Stimulated activated CD4-positive, alpha-beta T cell treated with anti-CD3 and anti-CD28 coated beads, Interleukin-1b, Interleukin-23, amount 100 ng/mL, for 1 hour (primary cell): ENCODE measurements at places on chromosomes 16 and 17.

DNA sequence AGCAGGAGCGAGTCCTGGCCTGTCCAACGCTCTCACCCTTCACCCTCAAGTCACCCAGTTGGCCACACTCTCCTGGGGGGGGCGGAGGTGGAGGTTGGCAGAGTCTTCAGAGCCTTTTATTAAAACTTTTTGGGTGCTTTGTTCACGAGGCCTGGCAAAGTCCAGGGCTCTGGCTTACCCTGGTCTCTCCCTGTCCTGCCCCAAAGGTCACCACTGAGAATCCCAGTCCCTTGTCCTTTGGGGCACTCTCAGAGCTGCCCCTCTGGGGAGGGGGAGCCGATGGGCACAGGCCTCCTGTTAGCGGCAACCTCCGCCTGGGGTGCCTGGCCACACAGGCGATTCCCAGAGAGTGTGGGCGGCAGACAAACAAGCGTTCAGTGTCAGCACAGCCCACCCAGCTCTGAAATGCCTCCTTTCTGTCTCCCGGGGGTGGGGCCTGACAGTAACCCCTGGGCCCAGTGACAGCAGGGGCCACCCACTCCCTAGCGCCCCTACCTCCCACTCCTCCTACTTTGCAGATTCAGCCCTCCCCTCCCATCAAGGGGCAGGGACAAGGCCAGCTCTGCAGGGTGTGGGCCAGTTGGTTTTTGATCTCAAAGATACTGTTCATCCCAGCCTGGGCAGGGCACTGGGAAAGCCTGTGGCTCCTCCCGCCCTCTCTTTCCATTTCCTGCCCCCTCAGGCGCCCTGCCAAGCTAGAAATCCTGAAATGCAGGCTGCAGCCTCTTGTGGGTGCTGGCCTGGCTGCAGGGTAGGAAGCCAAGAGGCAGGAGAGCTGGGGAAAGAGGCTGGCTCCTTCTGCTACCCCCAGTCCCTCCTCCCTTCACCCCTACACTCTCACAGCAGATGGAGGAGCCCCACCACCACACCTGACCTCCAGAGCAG is 36.6 kb upstream of the EMP2 start:
- DNase-seq = no peak

DNA sequence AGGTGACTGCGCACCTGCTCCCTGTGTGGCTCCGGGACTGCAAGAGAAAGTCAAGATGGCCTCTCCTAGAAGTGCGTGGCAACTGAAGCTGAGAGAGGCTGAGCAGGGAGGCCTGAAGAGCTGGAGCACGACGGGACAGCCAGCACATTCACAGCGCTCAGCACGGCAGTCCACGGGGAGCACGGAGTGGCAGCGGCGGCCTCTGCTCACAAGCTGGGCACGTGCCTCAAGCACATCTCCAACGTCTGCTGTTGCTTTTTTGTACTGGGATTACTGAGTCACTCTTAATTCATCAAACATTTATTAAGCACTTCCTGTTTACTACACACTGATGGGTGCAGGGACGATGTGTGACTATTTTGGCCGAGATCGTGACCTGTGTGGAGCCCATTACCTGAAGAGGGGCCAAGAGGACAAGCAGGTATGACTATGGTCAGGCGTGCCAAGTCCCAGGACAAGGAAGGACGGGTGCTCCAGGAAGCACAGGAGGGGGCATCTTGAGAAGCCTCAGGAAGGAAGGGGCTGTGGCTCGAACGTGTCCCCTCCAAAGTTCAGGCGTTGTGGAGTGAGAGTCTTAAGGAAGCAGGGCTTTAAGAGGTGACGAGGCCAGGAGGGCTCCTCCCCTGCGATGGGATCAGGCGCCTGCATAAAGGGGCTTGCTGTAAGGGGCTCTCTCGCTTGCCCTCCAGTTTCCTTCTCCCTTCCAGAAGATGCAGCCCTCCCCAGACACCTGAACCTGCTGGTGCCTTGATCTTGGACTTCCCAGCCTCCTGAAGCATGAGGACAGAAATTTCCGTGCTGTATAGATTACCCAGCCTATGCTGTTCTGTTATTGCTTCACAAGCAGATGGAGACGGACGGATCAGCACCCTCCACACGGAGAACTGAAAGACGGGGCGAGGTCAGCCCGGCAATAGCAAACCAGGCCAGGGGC is 105.8 kb downstream of the ADCY9 start:
- DNase-seq = no peak

GRCh38 chr17:68819465-68819864 is 135.7 kb downstream of the ABCA8 start:
- DNase-seq = no peak

GRCh38 chr16:4016658-4017057 is 99.6 kb downstream of the ADCY9 start:
- DNase-seq = no peak

DNA sequence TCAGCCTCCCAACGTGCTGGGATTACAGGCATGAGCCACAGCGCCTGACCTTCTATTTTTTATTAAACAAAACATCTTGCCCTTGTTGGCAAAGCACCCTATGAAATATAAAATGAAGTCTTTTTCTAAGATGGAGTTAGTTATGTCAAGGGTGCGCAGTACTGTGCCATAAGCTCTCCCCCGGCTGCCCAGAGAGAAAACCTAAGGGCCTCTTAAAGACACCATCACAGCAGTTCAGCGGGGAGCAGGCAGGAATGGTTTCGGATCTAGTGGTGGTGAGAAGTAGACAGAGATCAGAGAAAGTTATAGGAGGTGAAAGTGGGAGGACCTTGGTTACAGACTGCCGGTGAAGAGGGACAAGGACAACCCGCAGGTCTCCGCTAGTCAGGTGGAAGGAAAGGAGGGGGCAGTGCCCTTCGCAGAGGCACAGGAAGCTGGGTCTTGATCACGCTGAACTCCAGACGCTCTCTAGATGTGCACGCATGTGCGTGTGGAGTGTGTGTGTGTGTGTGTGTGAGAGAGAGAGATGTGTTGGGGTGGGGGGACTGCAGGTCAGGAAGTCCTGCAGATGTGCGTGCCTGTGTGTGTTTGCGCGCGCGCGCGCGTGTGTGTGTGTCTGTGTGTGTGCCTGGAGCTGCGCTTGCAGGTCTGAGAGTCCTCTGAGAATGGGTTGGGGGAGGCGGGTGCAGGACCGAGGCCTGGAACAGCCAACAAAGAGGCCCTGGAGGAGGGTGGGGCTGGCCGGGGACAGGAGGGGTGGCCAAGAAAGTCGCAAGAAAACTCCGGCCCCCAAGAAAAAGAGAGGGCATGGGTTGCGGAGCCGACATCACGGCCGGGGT is 748 bp upstream of the CMTM3 start:
- DNase-seq = peak; percentile 21

GRCh38 chr17:32731556-32732295 is 145.2 kb downstream of the MYO1D start:
- DNase-seq = no peak

DNA sequence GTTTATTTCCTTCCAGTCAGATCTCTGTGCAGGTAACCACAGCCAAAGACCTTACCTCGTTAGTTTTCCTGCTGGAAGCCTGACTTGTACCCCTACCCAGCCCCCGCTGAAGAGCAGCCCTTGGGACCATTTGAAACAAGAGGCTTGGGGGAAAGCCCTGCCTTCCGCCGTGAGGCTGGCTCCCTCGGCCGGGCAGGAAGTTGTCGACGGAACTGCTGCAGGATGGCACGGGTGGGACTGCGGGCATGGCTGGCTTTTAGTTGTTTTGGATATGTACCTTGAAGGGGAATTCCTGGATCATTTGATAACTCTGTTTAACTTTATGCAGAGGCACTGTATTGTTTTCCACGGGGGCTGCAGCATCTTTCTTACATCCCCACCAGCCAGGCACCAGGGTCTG is 49.0 kb upstream of the ENDOV start:
- no peak for DNase-seq

GRCh38 chr17:68909066-68909465 is 46.1 kb downstream of the ABCA8 start:
- no peak for DNase-seq

DNA sequence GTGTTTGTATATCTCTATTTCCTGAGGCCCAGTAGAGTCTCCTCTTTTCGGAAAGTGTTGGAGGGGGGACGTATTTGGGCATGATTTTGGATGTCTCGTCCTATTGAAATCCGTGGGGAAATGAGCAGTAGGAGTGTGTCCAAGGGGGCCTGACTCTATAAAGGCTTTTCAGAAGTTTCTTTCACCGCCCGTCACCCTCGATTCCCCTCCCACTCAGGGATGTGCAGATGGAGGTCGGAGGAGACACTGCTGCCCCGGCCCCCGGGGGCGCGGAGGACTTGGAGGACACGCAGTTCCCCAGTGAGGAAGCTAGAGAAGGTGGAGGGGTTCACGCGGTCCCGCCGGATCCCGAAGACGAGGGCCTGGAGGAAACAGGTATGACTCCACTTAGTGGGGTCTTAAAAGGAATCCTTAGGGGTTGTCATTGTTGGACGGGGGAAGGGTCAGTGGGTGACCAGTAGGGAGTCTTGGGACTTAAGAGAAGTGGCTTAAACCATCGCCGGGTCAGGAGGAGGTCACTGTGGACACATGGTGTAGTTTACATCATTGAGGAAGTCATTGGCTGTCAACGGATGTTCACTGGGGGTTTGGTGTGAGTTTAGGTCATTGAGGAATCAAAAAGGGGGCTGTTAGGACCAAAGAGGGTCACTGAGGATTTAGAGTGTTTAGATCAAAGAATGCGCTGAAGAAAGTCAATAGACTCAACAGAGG is 424 bp downstream of the MON1B start:
- no peak for DNase-seq

DNA sequence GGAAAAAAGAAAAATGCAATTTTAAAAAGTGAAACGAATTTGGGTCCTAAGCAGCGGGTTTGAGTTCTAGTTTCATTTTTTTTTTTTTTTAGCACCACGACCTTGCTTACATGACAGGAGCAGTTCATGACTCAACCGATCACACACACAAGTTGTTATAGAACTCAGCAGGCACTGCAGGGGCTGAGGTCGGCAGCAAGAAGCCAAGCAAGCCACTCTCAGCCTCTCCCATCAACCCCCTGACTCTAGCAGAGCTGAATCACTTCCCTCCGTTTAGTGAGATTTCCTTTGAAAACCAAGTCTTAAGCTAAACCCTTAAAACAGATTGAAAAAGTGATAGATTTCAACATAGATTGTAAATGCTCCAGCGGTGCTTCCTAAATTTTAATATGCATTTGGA is 520.8 kb downstream of the HAPSTR1 start:
- no peak for DNase-seq

DNA sequence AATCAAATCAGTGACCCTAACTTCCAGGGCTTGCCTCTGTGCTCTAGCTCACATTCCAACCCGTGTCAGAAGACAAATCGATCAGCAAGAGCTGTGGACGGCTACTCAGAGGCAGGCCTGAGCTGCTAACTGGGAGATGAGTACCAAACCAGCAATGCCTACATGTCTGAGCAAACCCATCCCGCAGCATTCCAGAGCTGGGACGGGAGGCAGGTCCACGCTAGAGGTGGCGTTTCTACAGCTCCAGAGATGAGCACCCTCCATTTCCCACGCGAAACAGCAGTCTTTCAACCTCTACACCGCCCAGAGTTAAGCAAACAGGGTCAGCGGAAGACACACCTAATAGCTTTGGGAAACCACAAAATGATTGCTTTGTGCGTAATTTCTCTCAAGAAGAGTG is 6.5 kb downstream of the NXN start:
- DNase-seq = no peak

GRCh38 chr17:80720610-80721577 is 176.3 kb downstream of the RPTOR start:
- DNase-seq = peak; percentile 41

DNA sequence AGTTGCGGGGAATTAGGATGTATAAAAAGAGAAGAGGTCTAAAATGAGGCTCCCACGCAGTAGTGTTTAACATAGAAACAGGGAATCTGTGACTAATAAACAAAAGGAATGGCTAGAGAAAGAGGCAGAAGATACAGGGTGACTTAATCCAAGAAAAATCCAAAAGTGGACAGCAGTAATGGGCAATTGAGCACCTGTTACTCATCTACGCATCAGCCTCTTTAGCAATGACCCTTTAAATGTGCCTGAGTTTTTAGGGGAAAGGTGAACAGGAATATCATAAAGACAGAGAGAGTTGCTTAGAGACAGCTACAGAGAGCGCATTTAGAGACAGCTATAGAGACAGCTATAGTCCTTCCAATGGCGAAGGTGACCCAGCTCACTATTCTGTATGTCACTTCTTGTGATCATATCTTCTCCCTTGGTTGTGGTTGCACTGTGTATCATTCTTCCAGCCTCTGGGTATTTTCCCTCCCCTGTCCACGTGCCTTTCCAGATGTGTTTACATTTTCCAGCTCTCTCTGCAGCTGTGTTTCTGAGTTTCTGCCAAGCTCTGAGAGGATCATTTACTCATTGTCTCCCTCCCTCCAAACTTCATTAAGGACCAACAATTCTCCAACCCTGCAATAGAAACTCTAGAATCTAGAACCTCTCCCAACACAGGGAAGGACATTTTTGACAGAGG is 61.5 kb downstream of the MYOCD start:
- no peak for DNase-seq

DNA sequence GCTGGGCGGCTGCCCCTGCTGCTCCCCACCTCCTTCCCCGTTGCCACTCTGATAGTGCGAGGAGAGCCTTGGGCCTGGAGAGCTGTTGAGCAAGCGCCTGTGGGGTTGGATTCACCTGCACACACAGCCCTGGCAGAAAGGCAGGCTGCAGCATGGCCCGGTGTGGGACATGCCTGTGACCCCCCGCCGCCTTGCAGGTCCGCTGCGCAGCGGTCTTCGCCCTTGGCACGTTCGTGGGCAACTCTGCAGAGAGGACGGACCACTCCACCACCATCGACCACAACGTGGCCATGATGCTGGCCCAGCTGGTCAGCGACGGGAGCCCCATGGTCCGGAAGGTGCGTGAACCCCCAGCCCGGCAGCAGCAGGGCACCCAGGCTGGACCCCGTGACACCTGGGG is 106.8 kb upstream of the CHMP6 start:
- DNase-seq = no peak

GRCh38 chr17:76930107-76930506 is 61.9 kb downstream of the MGAT5B start:
- no peak for DNase-seq

DNA sequence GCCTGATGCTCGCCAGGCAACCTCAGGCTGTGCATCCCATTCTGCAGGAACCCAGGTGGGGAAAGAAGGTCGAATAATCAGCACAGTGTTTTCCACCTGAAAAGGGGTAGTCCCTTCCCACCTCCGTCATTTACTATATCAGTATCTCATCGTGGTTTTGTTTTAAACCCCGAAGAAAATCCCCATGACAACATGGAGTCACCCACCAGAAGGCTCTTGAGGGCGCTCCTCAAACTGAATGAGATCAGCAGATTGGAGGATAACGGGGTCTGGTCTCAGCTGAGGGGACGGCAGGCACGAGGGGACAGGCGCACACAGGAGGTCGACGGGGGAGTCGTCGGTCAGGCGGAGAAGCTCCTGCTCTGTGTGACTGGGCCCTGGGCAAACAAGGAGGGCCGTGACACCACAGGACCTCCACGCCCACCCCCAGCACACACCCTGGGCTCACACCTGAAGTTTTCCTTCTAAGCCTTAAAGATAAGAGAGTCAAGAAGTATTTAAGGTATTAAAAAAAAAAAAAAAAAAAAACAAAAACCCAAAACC is 44.2 kb downstream of the MARF1 start:
- DNase-seq = no peak

DNA sequence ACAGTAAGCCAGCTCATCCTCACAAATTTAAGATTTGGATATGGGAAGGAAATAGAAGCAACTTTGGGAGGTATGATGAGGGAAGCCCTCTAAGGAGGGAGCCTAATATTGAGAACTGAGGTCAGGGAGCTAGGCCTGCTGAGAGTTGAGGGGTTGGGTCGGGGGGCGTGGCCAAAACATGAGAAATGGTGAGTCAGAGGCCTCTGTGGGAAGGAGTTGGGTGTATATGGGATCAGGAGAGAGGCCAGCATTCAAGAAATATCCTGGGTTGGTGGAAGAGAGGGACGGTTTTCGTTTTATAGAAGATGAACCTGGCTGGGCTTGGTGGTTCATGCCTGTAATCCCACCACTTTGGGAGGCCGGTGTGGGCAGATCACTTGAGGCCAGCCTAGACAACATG is 48.4 kb downstream of the CLEC16A start:
- DNase-seq = no peak
